HCT116 (cell line): ENCODE measurements at places on chromosomes 13 and 19. TPM values are rescaled to one million over a fixed set of nuclear protein-coding genes. Genes with fewer than 3 reads are reported as not detected.

DNA sequence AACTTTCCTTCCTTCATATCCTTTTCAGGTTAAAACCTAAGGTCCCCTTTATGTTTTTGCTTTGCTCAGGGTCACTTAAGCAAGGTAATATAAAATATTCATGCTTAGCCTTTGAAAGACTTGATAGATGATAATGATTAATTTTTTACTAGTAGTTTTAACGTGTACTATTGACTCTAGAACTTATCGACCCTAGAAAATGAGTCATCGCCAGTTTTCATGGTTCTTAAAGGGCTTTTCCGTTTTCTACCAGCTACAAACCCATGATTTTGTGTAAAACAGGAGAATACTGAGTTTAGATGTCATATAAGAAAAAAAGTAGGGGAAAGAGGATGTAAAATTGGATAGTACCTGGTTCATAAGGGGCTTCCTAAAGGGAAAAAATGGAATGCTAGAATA lies 75.7 kb downstream of the DHRS12 start:
- H3K27me3 ChIP-seq = no peaks in the 10 kb centered on the region
- 0 out of 2 replicates have a peak, but pooled peaks cover 4% of the 10 kb centered on the region for H3K4me1 ChIP-seq
- no peak for DNase-seq
- no peak overlapping the region for H3K27ac ChIP-seq

PEG3 gene
- total RNA-seq = 0.34 TPM

DNA sequence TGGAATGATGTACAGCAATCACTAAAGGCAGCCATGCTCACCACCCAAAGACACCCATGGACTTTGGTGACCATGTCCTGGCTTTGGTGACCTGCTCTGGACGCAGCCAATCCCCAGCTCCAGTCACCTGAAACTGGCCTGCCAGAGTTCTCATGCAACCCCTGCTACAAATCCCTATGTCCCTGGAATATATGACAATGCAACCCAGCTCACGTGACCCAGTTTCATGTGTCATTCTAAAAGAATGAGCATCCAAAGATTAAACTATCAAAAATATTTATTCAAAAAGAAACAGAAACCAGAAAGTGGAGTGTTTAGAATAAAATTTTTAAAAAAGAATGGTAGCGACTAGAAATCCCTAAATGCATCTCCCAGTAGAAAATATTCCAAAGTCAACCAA lies 203.3 kb upstream of the IRS2 start:
- no peaks in the 10 kb centered on the region for H3K36me3 ChIP-seq
- H3K27ac ChIP-seq = no peak overlapping the region
- no peaks in the 10 kb centered on the region for H3K27me3 ChIP-seq

ZNF441 gene
- 1.1 TPM for total RNA-seq

DNA sequence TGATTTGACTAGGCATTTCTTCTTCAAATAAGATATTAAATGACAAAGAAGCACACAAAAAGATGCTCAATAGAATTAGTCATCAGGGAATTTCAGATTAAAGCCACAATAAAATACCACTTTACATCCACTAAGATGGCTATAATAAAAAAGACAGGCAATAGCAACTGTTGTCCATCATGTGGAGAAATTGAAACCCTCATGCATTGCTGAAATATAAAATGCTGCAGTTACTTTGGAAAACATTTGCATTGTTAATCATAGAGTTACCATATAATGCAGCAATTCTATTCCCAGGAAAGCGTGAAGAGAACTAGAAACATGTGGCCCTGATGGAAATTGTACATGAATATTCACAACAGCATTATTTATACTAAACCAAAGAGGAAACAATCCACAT lies 605.5 kb upstream of the SLITRK1 start:
- DNase-seq = no peak
- no peaks in the 10 kb centered on the region for H3K27me3 ChIP-seq
- H3K4me1 ChIP-seq = no peaks in the 10 kb centered on the region
- H3K36me3 ChIP-seq = no peaks in the 10 kb centered on the region

DNA sequence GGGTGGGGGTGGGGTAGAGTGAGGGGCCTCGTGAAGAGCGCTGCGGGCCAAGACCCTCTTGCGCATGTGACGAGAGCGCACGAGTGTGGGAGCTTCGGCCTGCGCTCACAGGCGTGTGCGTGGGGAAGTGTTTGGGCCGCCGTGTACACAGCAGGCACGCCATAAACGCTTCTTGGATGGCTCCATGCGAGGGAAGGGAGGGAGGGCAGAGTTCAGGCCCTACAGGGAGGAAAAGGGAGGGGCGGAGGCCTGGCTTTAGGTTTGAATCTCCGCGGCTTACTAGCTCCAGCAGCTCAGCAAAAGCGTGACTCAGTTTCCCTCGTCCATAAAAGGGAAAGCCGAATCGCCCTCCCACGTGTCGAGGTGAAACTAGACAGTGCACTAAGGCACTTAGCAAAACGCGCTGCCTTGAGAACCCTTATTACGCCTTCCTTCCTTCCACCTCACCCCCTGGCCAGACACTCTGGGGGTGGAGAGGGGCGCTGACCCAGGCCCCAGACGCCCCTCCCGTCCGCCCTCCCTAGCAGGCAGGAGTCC lies 12.5 kb downstream of the GADD45B start:
- H3K36me3 ChIP-seq = no peaks in the 10 kb centered on the region
- peaks cover 19% of the 10 kb centered on the region for H3K4me1 ChIP-seq

GRCh38 chr13:23752111-23753001 lies 136.8 kb downstream of the MIPEP start:
- no peak overlapping the region for H3K27ac ChIP-seq
- H3K4me1 ChIP-seq = peaks cover 4% of the 10 kb centered on the region; the same call in 1 of the 2 replicates
- H3K4me3 ChIP-seq = no peak overlapping the region
- no peaks in the 10 kb centered on the region for H3K36me3 ChIP-seq
- no peak for DNase-seq
